Right cardiac atrium (tissue), 5 donors: ENCODE measurements at places on chromosomes 5 and 9.

GRCh38 chr9:107874591-107875369, 385.2 kb upstream of the KLF4 start:
- DNase-seq, result no peak

GRCh38 chr5:51378448-51379330, 4.6 kb upstream of the ISL1 start:
- no peak for DNase-seq

GRCh38 chr5:8350644-8351339, 481.8 kb downstream of the MTRR start:
- no peak for DNase-seq

- no peak for DNase-seq
These were observed 323.7 kb upstream of the CD180 start for GRCh38 chr5:67520161-67520908.

GRCh38 chr5:31771500-31771899, 132.6 kb downstream of the PDZD2 start:
- DNase-seq, result no peak

DNA sequence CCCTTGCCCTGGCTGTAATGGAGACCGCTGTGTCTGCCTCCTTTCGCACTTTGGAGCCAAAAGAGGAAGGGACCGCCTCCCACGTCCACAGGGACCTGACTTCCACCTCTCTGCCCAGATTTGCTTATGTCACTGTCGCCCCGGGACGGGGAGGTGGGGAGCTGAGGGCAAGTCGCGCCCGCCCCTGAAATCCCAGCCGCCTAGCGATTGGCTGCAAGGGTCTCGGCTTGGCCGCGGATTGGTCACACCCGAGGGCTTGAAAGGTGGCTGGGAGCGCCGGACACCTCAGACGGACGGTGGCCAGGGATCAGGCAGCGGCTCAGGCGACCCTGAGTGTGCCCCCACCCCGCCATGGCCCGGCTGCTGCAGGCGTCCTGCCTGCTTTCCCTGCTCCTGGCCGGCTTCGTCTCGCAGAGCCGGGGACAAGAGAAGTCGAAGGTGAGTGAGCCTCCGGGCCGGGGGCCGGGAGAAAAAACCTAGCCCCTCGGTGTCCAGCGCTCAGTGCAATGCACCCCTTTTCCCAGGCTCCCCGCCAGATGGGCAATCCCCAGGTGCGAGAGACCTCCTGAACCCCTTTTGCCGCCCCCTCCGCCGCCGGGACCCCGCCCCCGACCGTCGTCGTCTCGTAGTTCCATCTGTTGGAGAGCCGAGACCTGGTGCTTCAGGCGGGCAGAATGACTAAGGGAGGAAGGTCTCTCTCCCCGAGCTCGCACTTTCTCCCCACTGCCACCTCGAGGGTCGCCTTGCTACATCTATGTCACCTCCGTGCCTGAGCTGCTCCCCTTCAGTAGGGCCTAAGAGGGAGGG, at the start of gene GPX3:
Gene GPX3 (plus strand): TSS at position 288 of the 807 bp plus-strand sequence. CDS start 64 bp downstream, at position 352.
- peak; percentile 98 for DNase-seq

GRCh38 chr5:103293719-103294118, 35.2 kb downstream of the MACIR start:
- DNase-seq, result no peak

GRCh38 chr9:21402386-21403251, 6.3 kb upstream of the IFNA8 start:
- peak; percentile 51 for DNase-seq

- no peak for DNase-seq
These were observed 369.9 kb upstream of the DAB2 start for GRCh38 chr5:39794513-39795210.

DNA sequence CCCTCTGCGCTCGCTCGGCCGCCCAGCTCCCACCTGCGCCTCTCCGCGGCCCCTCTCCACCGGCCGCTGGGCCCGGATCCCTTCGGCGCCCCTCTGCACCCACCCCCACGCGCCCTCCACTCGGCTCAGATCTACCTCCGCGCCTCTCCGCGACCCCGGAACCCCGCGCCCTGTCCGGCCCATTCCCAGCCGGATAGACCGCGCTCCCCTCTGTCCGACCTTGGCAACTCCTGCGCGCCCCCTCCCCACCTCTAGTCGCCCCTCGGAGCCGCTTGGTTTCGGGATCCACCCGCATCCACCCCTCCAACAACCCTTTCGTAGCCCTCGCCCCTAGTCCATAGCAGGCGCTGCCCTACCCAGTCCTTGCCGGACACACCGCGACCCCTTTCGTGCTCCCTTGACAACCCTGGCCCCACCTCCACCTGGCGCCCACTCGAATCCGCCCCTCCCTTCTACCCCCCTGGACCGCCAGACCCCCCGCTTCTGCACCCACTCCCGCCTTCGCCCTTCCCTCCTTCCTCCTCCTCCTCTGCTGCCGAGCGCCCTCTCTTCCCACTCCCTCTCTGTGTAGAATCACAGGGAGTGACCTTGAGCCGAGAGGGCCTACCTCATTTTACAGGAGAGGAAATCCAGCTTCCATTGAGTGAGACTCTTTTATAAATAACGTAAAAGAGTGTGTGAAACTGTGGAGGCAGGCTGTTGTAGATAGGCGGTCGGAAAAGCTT, 525 bp upstream of the AK3 start:
- DNase-seq, result peak; percentile 47

DNA sequence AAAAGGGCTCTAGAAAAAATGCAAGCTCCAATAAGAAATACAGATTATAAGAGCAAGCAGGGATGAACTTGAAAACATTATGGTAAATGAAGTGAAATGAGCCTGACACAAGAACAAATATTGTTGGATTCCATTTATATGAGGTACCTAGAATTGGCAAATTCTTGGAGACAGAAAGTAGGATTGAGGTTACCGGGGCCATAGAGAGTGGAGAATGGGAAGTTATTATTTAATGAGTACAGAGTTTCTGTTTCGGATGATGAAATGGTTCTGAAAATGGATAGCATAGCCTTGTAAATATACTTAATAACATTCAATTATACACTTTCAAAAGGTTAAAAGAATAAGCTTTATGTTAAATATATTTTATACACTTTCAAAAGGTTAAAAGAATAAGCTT, 75.6 kb upstream of the SLC12A2 start:
- no peak for DNase-seq

GRCh38 chr9:134895908-134896833, 15.6 kb downstream of the FCN2 start:
- peak; percentile 69 for DNase-seq

DNA sequence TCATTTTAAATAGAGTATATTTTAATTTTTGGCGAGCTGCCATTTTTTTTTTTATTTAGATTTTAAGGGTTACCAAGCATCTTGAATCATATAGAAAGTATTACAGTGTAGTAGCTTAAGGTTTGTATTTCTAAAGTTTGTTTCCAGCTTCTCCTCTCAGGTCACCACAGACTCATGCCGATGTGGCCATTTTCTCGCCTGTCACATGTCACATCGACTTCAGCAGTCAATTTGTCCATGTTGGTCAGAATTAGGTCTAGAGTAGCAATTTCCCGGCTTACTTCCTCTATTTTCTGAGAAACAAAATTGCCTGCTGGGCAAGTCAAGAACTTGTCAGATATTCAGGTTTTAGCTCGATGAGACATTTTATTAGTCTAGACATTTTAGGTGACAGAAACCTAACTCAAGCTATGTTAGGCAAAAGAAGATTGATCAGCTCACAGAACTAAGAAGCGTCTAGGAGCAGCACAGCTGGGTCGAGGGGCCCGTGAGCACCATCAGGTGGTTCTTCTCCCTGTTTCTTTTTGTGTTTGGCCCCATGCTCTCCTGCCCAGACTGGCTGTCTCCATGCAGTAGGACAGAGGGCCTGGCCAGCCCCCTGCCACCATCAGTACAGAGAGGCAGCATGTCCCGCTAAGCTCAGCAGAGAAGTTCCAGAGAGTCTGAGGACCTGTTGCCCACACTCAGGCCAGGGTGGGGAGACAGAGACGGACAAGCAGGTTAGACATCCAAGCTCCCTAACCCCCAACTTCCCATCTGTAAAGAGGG, 48.4 kb upstream of the AFAP1L1 start:
- DNase-seq, result no peak

DNA sequence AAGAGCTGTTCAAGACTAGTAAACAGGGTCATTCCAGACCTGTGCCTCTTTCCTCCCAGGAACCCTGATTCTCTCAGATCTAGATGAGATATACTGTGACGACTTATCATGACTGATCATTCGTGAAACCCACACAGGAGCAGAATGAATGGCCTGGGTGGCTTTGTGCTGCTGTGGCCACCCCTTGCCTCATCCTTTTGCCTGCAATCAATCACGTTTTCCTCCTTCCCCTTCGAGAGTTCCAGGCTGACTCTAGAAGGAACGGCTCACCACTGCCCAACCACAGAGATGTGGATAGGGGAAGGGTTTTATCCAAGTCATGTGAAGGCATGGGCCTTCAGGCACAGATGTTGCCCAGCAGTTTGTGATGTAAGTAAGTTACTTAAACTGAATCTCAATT, 5.8 kb downstream of the ANXA6 start:
- DNase-seq, result no peak

GRCh38 chr5:59917121-59917520, 23.6 kb upstream of the PDE4D start:
- DNase-seq, result no peak

- DNase-seq, result no peak
These were observed 150.1 kb upstream of the OTULINL start for GRCh38 chr5:14431534-14431933.

DNA sequence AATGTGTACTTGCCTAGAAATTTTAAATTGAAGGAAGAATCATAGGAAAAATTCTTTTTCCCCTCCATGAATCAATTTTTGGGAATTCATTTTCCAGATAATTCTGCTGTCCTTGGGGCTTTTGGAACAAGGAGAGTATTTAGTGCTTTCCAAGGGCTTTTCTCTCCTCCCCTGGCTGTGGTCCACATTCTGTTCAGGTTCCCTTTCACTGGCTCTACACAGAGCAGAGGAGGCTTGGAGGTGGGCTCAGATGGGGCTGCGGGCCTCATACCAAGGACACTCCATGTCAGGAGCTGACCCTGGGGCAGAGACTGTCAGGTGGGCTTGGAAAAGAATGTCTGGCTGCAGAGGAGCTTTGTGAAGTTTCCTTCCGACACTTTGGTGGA, 128.1 kb downstream of the GADD45G start:
- DNase-seq, result no peak
